ENCODE measurements at places on chromosomes 16 and 17.

DNA sequence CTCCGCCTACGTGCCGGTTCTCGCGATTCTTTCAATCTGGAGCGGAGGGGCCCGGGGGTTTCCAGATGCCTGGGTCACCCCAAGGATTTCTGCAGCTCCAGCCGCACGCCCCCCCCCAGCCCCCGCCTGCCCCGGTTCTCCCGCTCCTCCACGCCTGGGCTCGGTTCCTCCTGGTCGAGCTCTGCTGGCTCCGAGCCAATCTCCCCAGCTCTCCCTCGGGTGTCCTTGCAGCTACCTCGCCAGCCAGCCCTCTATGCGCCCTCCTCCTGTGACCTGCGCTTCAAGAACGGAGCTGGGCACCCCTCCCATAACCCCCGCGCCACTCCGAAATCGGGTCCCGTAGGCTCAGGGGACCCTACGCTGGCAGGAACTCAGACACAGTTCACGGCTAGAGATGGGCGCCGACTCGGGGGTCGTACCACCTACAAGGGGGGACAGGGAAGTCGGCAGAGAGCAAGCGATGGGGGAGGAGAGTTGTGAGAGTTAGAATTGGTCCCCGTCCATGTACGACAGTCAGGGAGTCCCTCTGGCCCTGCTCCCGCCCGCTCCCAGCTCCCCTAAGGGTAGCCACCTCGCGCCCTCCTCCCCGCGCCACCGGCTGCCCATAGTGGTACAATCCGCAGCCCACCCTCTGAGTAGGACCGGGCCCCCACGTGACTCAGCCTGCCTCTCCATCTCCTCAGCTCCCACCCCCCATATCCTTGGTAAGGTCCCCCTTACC, 961 bp downstream of the FGF11 start:
- no peak for DNase-seq

DNA sequence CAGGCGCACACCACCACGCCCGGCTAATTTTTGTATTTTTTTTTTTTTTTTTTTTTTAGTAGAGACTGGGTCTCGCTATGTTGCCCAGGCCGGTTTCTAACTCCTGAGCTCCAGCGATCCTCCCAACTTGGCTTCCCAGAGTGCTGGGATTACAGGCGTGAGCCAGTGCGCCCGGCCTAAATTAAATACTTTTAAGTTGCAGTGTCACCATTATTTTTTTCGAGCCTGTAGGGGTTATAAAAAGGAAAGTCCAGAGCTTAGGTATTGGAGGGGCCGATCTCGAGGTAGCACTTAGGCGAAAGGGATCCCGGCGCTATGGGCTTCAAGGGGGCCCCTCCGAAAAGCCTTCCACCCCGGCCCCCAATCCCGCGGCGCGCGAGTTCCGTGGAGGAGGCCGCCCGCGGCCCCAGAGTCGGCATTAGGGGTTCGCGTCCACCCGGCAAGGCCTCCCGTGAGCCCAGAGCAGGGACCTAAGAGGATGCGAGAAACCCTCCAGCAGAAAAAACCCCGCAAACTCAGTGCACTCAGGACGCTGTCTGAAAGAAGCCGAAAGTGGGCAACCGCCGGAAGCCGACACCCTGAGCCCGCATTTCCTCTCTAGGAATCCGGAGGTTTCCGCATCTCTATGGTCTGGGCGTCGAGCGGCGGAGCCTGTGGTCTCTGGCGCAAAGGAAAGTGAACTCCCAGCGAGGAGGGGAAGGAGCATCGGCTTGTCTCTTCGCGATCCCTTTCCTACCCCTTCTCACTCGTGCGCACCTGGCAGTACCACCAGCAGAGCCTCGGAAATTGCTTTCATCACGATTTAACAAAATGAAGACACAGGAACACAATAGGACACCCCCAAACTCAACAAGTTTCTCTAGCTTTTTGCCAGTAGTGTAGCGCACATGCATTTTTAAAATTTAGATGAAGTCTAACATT, 14.1 kb upstream of the RGS9 start:
- DNase-seq, result peak; percentile 86

DNA sequence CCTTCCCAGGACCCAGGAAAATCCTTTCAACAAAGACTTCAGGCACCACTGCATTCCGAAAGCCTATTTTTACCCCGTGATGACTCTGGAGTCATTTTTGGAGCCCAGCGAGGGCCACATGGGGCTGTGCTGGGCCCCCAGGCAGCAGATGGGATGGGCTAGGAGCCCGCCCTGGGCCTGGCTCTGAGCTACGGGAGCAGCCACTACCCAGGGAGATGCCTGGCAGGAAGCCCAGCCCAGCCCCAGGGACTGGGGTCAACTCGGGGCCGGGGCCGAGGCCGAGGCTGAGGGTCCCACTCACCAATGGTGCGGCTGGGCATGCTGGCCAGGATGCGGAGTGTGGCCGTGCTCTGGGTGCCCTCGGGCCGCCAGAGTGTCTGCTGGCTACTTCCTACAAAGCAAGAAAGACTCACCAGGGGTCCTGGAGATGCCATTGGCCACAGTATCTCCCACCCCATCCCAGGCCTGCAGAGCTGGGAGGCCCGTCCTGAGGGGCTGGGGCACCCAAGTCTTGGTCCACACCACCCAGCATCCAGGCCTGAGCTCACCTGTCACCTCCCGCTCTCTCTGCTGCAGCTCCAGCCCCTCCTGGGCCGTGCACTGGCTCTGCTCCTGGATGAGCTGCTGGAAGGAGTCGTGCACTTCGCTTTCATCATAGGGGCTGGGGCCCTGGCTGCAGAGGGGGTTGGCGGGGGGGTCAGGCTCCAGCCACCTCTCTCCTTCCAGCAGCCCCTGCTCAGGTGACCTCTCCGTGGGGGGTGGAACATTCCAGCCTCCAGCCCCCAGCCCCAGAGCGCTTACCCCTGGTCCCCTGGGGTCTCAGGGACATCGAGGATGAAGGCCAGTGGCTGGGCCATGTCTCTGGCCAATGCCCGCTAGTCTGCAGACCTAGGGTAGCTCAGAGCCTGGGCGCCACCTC, 2.3 kb downstream of the TMC6 start:
- no peak for DNase-seq

- DNase-seq, result no peak
Measured at GRCh38 chr17:69709441-69709840, 294.9 kb downstream of the MAP2K6 start.

DNA sequence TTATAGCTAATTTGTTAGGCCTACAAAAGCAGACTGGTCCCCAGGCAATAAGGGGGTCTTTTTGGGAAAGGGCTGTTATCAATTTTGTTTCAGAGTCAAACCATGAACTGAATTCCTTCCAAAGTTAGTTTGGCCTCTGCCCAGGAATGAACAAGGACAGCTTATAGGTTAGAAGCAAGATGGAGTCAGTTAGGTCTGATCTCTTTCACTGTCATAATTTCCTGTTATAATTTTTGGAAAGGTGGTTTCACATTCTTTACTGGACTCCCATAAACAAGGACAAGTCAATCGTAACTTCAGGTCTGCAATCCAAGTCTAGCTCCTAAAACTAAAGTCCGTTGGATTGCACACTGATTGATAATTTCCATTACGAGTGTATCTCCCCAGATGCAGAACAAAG, 30.1 kb upstream of the SHCBP1 start:
- no peak for DNase-seq

DNA sequence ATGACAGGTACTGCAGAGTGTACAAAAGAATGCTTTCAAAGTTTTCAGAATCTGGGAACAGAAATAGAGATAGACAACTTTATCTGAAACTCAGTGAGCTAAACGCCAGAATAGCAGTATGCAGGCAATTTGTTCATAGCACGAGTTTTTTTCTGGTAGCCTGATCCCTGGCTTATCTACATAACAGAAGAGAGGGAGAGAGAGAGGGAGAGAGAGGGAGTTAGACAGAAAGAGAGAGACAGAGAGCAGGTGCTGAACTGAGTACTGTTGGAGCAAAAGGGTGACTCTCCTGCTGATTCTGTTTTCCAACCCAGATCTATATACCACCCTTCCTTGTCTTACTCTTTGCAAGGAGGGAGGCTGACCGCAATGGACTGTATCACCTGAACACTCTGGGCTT, 388.0 kb upstream of the CA10 start:
- no peak for DNase-seq

GRCh38 chr16:73553941-73554660, 506.2 kb upstream of the ZFHX3 start:
- no peak for DNase-seq

DNA sequence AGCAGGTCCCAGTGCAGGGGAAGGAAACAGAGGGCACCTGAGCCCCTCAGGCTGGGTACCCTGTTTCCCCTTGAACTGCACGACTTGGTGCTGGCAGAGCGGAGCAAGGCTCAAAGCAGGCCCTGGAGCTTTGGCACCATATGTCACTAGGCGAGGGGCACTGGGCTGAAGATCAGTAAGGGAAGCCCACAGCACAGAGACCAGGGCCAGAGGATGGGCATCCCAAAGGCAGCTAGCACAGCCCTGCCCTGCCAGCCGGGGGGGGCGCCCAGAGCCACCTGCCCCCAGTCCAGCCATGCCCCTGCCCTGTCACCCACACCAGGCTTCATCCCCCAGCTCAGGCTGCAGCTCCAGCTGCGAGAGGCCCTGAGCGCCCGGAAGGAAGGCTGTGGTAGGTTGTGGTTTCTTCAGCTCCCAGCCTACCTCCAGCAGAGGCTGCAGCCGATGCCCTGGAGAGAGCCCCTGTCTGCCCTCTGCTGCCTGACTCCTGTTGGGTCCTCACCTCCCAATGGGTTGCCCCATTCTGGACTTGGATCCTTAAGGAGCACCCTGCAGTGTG, 10.9 kb downstream of the NHERF1 start:
- DNase-seq, result no peak

GRCh38 chr17:7486181-7486580, 2.0 kb downstream of the POLR2A start:
- no peak for DNase-seq

- DNase-seq, result no peak
Measured at GRCh38 chr17:39080421-39081078, 70.9 kb downstream of the PLXDC1 start.

GRCh38 chr16:13507530-13507929, 412.4 kb upstream of the ERCC4 start:
- DNase-seq, result no peak

DNA sequence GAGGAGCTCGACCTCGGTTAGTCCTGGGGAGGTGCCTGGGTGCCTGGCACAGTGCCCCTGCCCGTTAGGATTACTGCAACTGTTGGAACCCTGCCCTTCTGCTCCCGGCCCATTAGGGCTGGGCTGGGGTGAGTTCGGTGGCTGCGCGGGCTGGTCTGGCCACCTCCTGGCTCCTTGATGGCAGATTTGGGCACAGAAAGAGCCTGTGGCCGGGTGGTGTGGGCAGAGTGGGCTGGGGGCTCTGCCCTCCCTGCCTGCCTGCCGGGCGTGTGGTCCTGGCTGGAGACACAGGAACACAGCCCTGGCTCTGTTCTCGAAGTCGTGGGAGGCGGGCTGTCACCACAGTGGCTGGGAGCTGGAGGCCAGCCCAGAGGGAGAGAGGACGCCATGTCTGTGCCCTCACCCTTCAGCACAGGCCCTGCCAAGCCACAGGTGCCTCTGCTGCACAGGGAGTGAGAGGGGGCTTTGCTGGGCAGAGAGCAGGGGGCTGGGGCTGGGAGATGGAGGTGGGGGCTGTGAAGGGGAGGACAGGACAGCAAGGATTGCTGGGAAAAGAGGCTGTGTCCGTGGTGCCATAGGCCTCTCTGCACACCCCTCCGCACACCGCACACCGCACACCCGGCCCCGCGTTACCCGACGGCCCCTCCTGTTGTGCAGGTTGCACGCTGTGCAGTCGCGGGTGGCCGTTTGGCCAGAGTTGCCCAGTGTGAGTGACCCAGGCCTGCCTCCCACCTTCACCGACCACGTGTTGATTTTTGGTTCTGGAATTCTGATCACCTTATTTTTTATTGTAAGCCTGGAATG, 236.6 kb upstream of the GSE1 start:
- no peak for DNase-seq

- no peak for DNase-seq
Measured at GRCh38 chr17:42845918-42846593, 1.7 kb downstream of the AOC2 start.

GRCh38 chr17:8109661-8110455, 8.5 kb downstream of the ALOXE3 start:
- DNase-seq, result no peak

GRCh38 chr17:32783602-32784001, 93.3 kb downstream of the MYO1D start:
- peak; percentile 25 for DNase-seq

DNA sequence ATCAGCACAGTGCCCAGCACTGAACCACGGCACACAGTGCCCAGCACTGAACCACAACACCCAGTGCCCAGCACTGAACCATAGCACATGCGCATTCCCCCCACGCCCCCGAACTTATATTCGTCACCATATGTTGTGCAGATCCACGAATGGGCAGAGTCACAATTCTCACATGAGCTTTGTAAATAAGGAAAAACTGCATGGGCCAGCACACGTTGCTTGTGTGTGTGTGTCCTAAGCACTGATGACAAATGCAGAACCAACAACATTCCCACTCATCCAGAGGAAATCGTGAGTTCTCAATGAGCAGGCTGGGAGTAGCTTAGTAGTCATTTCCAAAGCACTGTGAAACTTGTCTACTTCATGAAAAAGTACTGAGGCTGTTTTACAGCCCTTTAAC, 70.0 kb downstream of the ADCY9 start:
- DNase-seq, result no peak

DNA sequence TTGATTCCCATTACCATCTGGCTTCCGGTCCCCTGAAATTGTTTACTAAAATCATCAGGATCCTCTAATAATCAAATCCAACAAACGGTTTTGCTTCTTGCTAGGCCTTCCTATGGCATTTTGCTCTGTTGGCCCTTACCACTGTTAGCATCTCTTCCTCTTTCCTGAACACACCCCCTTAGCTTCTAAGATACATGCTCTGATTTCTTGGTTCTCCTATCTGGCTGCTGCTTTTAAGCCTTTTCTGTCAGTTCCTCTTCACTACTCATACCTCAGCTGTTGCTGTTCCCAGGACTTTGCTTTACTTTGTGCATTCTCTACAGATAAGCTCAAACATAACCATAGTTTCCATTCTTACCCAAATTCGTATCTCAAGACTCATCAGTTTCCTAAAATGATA, 11.4 kb downstream of the CAPNS2 start:
- no peak for DNase-seq

GRCh38 chr17:79630126-79630525, 19.3 kb upstream of the RBFOX3 start:
- DNase-seq, result no peak

DNA sequence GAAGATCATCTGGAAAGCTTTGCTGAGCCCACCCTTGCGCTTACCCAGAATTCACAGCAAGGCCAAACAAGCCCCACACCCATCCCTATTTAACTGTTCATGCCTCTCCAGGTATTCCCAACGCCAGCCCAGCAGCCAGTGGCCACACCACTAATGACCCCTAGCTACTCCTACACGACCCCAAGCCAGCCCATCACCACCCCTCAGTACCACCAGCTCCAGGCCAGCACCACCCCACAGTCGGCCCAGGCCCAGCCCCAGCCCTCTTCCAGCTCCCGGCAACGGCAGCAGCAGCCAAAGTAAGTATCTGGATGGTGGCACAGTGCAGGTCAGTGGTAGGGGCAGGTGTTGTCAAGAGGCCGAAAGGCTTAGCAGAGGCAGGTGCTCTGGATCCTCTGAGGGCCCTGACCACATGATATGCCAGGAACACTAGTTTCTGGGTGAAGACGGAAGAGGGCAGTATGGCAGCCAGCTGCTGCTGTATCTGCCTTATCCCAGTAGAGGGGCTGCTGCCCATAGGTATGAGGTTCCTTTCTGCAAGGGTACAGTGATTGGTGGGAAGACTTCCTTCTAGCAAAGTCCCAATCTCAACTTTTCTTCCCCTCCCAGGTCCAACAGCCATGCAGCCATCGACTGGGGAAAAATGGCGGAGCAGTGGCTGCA, 10.7 kb downstream of the PROCA1 start:
- no peak for DNase-seq
